M059J (cell line): ENCODE measurements at places on chromosomes 5 and 9. TPM values are rescaled to one million over a fixed set of nuclear protein-coding genes. Genes with fewer than 3 reads are reported as not detected.

DNA sequence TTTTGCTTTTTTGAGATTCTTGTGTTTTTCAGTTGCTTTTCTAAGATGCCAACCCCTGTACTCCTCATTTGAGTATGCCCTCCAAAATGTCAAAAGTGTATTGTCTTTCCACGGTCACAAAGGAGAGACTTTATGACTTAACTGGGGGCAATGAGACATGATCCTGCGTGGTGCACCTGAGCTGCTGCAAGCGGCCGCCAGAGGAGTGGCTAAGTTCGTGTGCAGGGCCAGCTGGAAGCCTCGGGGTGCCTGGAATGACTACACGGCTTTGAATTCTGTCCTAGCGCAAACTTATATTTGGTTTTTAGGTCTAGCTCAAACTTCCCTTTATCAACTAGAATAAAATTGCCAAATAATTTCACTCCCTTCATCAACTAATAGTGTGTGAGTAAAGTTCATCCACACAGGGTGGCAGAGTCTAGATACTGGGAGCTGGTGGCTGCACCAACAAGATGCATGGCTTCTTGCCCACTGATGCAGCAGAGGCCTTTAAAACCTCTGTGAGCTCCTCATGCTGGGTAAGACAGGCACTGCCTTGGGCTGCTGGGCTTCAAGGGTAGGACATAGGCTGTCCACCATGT is 4.7 kb downstream of the GADD45G start:
- DNase-seq, result no peak

- no peak for DNase-seq
These were observed 143.3 kb downstream of the GABBR2 start for GRCh38 chr9:98565152-98566135.

DNA sequence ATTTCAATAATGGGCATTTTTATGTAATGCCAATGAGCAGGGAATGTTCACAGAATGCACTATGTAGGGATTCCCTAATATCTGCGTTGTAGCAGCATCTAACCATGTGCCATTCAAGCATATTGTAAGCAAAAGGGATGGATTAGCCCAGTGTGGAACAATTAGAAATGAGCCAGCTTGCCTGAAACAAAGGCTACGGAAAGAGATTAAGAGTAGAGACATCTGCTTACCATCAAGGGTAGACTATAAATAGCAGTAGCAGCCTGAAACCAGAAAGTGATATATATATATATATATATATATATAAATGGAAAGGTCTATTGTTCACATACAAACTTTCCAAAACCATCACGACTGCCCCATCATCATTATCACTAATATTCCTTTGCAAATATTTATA is 31.9 kb upstream of the CEP120 start:
- no peak for DNase-seq

TIMD4 gene
- not detected in 2 replicates for total RNA-seq

ROR2 gene
- total RNA-seq, result 0.94 and 2.9 TPM in 2 replicates

MEF2C gene
- total RNA-seq, result 7.6 and 7.7 TPM in 2 replicates
